Esophagus squamous epithelium (tissue), 5 donors: ENCODE measurements at places on chromosomes 6 and 20.

- no peak for DNase-seq
Measured at GRCh38 chr6:29461021-29461814, 4.3 kb downstream of the OR2H1 start.

- no peak for DNase-seq
Measured at GRCh38 chr6:47371139-47371869, 61.6 kb upstream of the TNFRSF21 start.

DNA sequence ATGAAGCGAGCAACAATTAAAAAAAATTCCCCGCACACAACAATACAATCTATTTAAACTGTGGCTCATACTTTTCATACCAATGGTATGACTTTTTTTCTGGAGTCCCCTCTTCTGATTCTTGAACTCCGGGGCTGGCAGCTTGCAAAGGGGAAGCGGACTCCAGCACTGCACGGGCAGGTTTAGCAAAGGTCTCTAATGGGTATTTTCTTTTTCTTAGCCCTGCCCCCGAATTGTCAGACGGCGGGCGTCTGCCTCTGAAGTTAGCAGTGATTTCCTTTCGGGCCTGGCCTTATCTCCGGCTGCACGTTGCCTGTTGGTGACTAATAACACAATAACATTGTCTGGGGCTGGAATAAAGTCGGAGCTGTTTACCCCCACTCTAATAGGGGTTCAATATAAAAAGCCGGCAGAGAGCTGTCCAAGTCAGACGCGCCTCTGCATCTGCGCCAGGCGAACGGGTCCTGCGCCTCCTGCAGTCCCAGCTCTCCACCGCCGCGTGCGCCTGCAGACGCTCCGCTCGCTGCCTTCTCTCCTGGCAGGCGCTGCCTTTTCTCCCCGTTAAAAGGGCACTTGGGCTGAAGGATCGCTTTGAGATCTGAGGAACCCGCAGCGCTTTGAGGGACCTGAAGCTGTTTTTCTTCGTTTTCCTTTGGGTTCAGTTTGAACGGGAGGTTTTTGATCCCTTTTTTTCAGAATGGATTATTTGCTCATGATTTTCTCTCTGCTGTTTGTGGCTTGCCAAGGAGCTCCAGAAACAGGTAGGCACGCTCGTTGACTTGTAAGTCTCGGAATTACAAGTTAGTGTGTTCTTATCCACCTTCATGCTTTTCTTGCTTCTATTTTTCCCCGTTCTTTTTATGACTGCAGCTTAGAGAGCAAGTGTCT lies at the start of gene EDN1:
Gene EDN1 (plus strand): TSS at position 429 of the 888 bp plus-strand sequence. CDS start 269 bp downstream, at position 698.
- no peak for DNase-seq

DNA sequence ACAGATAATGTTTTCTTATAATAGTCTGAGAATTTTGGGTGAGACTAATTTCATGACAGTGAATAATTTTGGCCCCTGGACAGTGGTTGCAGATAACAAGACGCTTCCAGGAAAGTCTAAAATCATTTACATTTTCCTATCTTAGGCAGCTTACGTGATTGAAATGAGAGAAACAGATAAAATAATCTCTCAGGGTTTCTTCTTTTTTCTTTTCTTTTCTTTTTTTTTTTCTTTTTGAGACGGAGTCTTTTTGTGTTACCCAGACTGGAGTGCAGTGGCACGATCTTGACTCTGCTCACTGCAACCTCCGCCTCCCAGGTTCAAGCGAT lies 4.2 kb upstream of the SERPINB1 start:
- DNase-seq, result no peak

DNA sequence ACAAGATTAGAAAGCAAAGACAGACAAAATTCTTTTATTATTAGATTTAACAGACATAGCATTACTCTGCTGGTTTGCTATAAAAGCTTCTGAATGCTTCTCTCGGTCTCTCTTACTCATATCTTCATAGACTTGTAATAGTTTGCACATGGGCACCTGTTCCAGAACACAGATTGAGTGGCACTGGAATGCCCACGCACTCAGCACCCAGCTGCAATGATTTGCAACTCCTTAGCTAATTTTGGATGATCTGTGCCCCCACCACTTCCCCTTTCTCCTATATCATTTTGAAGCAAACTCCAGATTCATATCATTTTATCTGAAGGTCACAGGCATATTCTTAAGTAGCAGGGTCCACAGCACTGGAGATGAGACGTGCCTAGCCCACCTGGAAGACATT lies 148.8 kb downstream of the CFAP61 start:
- no peak for DNase-seq

DNA sequence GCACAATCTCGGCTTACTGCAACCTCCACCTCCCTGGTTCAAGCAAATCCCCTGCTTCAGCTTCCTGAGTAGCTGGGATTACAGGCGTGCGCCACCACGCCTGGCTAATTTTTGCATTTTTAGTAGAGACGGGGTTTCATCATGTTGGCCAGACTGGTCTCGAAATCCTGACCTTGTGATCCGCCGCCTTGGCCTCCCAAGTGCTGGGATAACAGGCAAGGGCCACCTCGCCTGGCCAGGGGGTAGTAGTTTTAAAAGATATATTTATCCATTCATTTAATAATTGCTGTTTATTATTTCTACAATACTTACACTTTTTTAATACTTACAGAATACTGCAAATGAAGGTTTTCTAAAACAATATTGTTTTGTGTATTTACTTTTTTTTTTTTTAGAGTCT lies 15.5 kb upstream of the DDX27 start:
- DNase-seq, result no peak

GRCh38 chr20:1975291-1975690 lies 18.6 kb downstream of the PDYN start:
- no peak for DNase-seq

GRCh38 chr20:32623667-32624157 lies 38.6 kb upstream of the NOL4L start:
- no peak for DNase-seq

DNA sequence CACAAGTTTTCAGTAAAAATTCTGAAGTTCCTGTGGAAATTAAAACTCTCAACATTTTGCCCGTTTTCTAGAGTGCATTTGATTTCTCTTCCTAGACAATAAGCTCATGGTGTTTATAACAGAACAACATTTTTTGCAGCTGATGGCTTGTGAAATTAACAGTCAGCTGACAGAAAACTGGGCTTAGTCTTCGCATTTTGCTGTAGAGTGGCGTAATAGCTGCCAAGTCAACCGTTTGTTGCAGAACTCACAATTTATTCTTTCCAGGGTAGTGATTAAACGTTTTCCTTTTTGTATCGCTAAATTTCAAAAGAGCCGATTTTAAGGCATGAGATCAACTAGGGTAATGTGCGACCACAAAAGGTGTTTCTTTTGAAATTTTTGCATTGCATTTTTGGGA lies 1.4 kb downstream of the SPO11 start:
- no peak for DNase-seq

DNA sequence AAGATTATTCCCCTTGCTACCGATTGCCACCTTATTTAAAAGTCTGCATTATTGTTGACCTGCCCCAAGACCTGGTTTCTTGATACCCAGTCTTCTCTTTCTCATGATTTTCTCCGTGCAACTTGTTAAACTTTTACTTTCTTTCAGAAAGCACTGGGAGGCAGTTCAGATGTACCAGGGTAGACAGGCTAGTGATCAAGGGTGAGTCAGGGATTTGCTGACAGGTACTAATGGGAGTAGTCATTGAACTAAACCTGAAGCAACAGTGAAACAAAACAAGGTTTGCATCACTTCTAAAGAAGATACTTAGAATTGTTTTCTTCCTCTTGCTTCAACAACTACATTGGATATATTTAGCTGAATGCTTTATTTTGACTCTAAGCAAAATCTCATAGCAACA lies 124.4 kb downstream of the KCNQ5 start:
- DNase-seq, result no peak

- no peak for DNase-seq
Measured at GRCh38 chr6:167843023-167843422, 16.3 kb downstream of the AFDN start.

DNA sequence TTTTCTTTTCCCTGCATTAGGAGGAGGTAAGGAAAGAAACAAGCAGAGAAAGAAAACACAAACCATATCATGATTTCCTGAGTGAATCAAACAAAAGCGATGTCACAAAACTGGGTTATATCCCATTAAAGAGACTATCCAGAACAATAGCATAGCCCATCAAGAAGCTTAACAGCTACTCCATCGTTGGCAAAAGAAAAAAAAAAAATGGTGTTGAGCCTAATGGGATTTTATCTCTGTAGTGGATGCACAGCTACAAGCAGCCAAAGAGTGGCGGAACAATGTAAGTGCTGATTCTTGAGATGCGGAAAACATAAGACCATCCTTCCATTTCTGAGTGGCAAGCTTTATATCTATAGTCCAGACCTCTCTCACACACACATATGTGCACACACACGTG lies 106.2 kb upstream of the NRSN1 start:
- DNase-seq, result no peak

DNA sequence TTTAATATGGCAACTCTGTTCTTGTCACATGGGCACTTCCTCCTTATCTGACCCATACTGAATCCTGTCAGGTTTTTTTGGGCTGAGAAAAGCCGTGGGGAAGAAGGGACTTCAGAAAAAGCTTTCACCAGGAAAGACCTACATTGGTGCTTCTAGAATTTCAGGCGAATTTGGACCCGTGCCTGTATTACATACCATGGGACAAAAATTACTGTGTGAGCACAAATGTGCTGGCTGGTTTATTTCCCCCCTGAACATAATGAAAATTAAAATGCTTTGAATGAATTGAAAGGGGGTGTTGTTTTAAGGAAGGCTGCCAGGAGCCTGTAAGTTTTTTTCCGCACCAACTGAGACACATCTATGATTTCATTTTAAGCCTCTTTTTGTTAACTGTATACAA lies 29.6 kb downstream of the CAP2 start:
- DNase-seq, result no peak

DNA sequence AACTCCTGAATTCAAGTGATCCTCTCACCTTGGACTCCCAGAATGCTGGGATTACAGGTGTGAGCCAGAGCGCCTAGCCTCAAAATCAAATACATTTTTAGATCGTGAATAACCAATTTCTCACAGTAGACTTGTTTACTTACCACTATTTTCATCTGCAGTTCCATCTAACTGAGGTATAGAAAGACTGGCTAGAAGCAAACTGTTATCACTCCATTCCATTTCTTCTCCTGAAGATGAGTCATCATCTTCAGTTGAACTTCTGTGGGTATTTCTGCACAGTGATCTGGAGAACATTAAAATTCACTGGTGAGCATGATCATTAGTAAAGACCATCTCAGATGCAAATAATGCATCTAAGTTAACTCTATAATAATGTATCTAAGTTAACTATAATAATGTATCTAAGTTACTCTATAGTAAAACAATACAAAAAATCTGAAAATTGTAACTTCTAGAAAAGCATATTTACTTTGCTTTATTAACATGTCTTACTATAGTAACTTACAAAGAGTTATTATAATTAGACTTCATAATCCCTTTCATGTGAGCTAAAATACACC lies 105.4 kb downstream of the REV3L start:
- DNase-seq, result no peak

DNA sequence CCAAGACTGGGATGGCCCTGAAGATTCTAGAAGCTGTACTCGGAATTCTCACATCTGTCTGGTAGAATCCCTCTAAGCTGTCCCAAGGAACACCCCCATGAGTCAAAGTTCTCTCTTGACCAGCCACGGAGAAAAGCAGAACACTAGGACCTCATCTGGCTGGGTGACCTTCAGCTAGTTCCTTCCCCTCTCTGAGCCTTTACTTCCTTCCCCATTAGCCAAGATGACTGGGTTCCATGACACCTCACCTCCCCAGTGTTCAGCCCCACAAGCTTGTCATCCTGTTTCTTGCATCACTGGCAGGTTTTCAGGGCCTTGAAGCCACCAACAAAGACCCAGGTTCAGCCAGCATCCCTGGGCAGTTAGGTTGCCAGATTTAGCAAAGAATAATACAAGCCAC lies 47.8 kb downstream of the MAFB start:
- no peak for DNase-seq

DNA sequence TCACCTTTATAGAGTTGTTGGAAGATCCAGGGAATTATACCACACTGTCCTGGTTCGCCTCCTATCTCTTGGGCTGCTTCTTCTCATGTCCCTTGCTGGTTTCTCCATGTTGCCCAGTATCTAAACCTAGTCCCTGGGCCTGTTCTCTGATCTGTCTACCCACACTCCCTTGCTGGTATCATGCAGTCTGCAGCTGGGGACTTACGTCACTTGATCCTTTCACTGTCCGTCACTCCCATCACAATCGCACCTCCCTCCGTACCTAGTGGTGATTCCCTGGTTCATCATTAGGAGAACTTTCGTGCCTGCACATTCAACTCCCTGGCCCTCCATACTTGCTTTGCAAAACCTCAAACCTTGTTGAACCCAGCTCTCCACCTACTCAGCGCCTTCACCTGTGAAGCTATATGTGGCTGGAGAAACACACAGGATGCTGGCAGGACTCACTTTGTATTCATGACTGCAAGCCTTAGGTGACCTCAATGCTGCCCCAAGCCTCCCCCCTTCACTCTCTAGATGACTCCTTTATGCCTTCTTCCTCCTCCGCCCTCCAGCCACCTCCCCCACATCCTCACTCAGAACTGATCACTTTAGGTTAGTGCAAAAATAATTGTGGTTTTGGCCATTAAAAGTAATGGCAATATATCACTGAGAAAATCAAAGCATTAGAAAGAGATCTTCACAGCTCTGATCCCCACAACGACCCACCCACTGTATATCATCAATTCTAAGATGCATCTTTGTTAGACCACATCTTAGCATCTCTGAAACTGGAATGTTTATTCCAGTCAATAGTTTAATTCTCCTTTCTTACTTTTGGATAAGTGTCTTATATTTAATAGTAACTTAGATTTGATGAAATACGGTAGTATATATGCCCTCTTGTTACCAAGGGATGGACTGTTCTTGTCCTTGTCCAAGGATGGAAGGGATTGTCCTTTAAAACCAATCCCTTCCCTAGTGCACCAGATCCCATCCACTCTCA lies 26.4 kb downstream of the GDAP1L1 start:
- DNase-seq, result no peak

GRCh38 chr6:35948725-35949124 lies 27.8 kb upstream of the SRPK1 start:
- DNase-seq, result no peak
